Activated B cell treated with CpG ODN at 0.5 μM for 24 hours (primary cell): ENCODE measurements at places on chromosomes 6 and 20. TPM values are rescaled to one million over a fixed set of nuclear protein-coding genes. Genes with fewer than 3 reads are reported as not detected.
A peak's percentile ranks its signal among the peaks of the same experiment; 100 is the strongest.

- peaks cover 36% of the 10 kb centered on the region for H3K4me1 ChIP-seq
- no peaks in the 10 kb centered on the region for H3K36me3 ChIP-seq
- H3K27me3 ChIP-seq = no peaks in the 10 kb centered on the region
- H3K27ac ChIP-seq = peak overlapping the region; percentile 57
- peak overlapping the region; percentile 33 for H3K4me3 ChIP-seq
These were observed 84.0 kb upstream of the SLC22A16 start for GRCh38 chr6:110560239-110561007.

GRCh38 chr20:1265226-1265915, 723 bp upstream of the SNPH start:
- H3K4me3 ChIP-seq = peak overlapping the region; percentile 82
- no peaks in the 10 kb centered on the region for H3K36me3 ChIP-seq
- peak overlapping the region; percentile 36 for H3K27ac ChIP-seq
- no peak for DNase-seq
- peaks cover 12% of the 10 kb centered on the region for H3K4me1 ChIP-seq

DNA sequence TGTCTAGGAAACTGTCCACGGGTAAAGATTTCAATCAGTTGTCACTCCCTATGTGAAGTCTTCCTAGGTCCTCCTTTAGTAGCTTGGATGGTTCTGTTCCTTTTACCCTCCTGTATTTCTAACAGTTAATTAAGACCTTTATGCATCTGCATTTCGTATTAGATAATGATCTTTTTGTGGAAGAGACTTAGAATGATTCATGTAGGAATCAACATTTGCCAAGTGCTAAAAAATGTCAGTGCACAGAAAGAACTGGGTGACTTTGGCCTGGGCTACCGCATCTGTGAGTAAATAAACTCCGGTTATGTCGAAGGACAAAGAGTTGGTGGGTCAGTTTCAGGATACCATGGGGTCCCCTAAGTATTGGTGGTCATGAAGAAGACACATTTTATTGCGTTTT, 918.0 kb downstream of the TFAP2A start:
- no peaks in the 10 kb centered on the region for H3K27me3 ChIP-seq
- no peaks in the 10 kb centered on the region for H3K4me1 ChIP-seq
- H3K27ac ChIP-seq = no peak overlapping the region
- DNase-seq = no peak
- no peaks in the 10 kb centered on the region for H3K36me3 ChIP-seq
- no peak overlapping the region for H3K4me3 ChIP-seq

GRCh38 chr6:166614171-166614583, 12.9 kb downstream of the RPS6KA2 start:
- H3K4me3 ChIP-seq = no peak overlapping the region
- no peak for DNase-seq
- no peak overlapping the region for H3K27ac ChIP-seq
- no peaks in the 10 kb centered on the region for H3K4me1 ChIP-seq

- no peak overlapping the region for H3K27ac ChIP-seq
- DNase-seq = no peak
- H3K36me3 ChIP-seq = peaks cover 19% of the 10 kb centered on the region
- H3K4me1 ChIP-seq = no peaks in the 10 kb centered on the region
These were observed 74.1 kb upstream of the SLC4A11 start for GRCh38 chr20:3312940-3313682.

DNA sequence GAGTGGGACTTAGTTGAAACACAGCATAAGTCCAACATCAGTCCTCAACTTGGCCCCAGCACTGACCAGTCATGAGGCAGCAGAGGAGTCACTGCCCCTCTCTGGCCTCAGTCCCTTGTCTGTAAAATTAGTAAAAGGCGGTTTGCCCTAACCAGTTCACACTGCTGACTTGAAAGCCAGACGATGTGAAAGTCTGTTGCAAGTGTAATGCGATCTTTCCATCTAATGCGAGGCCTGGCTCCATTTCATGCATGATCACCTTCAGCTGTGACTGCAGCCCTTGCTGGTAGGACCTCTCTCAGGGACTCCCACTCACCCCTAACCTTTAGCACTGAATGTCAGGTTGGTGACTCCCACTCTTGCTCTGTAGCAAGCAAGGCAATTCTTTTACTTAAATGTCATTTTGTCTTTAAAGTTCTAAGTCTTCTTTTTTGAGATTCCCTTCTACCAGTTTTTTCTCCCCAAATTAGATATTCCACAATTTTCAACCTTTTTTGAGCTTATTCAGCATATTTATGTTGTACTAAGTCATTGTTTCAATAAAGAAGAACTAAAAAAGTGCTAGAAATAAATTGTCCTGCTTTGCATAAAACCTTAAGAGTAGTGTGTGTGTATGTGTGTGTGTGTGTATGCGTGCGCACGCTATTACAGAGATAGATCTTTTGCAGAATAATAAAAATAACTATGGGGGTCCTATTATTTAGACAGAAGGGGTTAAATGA, 245.5 kb downstream of the PACRG start:
- no peak overlapping the region for H3K4me3 ChIP-seq
- H3K27ac ChIP-seq = no peak overlapping the region
- no peaks in the 10 kb centered on the region for H3K36me3 ChIP-seq
- no peaks in the 10 kb centered on the region for H3K27me3 ChIP-seq
- no peak for DNase-seq

DNA sequence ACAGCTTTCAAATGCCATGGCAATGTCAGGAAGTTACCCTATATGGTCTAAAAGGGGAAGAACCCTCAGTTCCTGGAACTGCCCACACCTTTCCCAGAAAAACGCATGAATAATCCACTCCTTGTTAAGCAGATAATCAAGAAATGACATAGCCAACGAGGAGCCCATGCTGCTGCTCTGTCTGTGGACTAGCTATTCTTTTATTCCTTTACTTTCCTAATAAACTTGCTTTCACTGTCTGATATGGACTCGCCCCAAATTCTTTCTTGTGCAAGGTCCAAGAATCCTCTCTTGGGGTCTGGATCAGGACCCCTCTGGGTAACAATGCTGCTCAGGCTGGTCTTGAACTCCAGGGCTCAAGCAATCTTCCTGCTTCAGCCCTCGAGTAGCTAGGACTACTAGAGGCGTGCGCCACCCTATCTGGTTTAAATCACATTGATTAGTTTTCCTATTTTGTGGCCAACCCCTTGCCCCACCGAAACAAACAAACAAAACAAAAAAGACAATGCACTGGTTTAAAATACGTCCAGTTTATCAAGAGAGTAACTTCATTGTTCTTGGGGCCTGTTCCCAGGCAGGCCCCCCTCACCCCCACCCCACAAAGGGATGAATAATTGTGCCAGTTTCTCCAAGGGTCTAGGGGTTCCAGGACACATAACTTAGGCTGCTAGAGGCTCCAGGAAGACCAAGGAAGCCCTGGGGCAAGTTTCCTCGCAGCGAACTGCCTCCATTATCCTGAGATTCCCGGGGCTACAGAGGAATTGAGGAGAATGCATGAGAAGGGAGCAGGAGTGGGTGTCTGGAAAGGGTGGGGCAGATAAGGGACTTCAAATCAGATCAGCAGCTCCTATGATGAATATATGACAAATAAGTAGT, 10.1 kb upstream of the AKAP12 start:
- no peak for DNase-seq
- peaks cover 3% of the 10 kb centered on the region for H3K27me3 ChIP-seq
- H3K27ac ChIP-seq = no peak overlapping the region
- no peak overlapping the region for H3K4me3 ChIP-seq
- no peaks in the 10 kb centered on the region for H3K36me3 ChIP-seq

DNA sequence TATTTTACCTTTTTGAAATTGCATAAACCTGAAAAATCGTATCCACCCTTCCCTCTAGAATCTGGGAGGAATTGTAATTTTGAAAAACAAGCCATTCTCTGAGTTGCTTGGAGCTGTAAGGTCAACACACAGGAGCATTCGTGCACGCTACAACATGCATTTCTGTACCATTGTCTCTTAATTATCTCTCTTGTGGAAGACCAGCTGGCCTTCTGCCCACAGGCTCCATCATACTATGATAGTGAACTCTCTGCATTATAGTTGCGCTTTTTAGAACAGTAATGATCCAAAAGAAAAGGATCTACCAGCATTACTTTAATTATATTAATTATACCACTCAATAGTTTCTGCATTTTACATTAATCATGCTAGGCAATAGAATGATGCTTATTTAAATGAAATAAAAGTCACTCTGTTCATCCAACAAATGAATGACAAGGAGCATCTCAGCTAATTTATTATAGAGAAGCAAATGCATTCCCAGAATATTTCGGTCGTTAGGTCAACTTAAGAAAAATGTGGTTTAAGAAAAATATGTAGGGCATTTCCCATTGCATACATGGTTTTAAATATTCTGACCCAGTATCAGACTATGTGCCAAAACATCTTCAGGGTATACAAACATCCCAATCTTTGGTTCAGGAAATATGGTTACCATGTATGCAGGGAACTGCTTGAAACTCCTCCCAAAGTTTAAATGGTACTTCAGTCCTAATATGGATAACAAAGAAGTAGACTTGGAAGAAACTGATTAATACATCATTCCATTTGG, 263.5 kb downstream of the TFAP2A start:
- H3K27me3 ChIP-seq = no peaks in the 10 kb centered on the region
- no peak overlapping the region for H3K4me3 ChIP-seq
- H3K27ac ChIP-seq = no peak overlapping the region
- DNase-seq = no peak
- no peaks in the 10 kb centered on the region for H3K36me3 ChIP-seq

GRCh38 chr6:16991981-16992629, 109.7 kb upstream of the STMND1 start:
- no peaks in the 10 kb centered on the region for H3K27me3 ChIP-seq
- H3K27ac ChIP-seq = no peak overlapping the region
- H3K36me3 ChIP-seq = no peaks in the 10 kb centered on the region
- DNase-seq = no peak
- H3K4me1 ChIP-seq = no peaks in the 10 kb centered on the region

DNA sequence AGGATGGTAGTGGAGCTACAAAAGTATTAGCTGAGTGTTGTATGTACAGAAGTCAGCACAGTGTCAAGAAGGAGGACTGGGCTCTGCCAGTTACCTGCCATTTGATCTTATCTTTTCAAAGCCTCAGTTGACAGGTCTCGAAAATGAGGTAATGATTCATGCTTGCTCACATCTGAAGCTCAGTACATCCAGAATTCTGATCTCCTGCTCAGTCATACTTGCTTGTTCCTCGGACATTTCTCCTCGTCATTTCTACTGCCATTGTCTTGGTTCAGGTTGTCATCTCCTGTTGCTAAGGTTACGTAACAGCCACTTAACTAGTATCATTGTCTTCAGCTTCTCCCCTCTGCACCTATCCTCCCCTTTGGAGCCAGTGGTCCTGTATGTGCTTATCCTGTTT, 89.5 kb downstream of the SLX4IP start:
- H3K4me1 ChIP-seq = peaks cover 8% of the 10 kb centered on the region
- DNase-seq = no peak
- peaks cover 18% of the 10 kb centered on the region for H3K36me3 ChIP-seq
- no peak overlapping the region for H3K27ac ChIP-seq
- no peaks in the 10 kb centered on the region for H3K27me3 ChIP-seq

DNA sequence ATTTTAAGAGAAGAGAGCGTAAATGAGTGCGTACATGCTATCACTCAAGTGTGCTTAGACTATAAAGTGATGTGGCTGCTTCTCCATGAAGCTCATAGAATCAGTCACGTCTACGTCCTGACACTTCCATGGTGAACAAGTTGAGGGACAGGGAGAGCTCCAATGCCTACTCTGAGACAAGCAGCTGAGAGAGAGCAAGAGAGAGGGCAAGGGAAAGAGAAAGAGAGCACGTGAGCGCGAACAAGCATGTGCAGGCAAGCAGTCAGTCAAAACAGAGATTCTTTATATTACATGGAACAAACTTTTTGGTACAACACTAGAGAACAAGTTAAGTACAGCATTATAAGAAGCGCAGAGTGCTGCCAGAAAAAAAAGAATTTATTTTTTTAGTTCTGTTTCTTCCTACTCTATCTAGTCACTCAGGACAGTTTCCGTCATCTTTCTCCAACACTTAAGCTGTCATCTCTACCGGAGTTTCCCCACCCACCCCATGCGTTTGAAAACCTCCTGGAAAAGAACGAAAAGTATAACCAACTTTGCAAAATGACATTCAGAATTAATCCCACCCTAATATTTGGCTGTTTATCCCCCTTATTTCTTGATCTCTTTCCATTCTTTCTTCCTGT, 61.8 kb downstream of the EPB41L2 start:
- H3K27ac ChIP-seq = no peak overlapping the region
- no peaks in the 10 kb centered on the region for H3K27me3 ChIP-seq
- H3K4me3 ChIP-seq = no peak overlapping the region

- H3K4me3 ChIP-seq = peak overlapping the region; percentile 99
- no peaks in the 10 kb centered on the region for H3K27me3 ChIP-seq
- peaks cover 53% of the 10 kb centered on the region for H3K4me1 ChIP-seq
- no peak for DNase-seq
- H3K27ac ChIP-seq = no peak overlapping the region
- peaks cover 56% of the 10 kb centered on the region for H3K36me3 ChIP-seq
These were observed 1.2 kb downstream of the ATF6B start for GRCh38 chr6:32126880-32127279.

- H3K36me3 ChIP-seq = no peaks in the 10 kb centered on the region
- no peak for DNase-seq
- H3K4me1 ChIP-seq = no peaks in the 10 kb centered on the region
- no peaks in the 10 kb centered on the region for H3K27me3 ChIP-seq
- H3K4me3 ChIP-seq = no peak overlapping the region
- H3K27ac ChIP-seq = no peak overlapping the region
These were observed 19.3 kb upstream of the RGS17 start for GRCh38 chr6:153150371-153150751.

GRCh38 chr6:6832439-6832838, 243.9 kb downstream of the LY86 start:
- no peak for DNase-seq
- H3K4me1 ChIP-seq = no peaks in the 10 kb centered on the region
- H3K4me3 ChIP-seq = no peak overlapping the region
- H3K36me3 ChIP-seq = no peaks in the 10 kb centered on the region

- no peaks in the 10 kb centered on the region for H3K36me3 ChIP-seq
- no peak overlapping the region for H3K27ac ChIP-seq
- H3K4me1 ChIP-seq = no peaks in the 10 kb centered on the region
- no peak for DNase-seq
- no peaks in the 10 kb centered on the region for H3K27me3 ChIP-seq
These were observed 70.4 kb downstream of the ALDH5A1 start for GRCh38 chr6:24565196-24565595.

The BACH2 gene
- total RNA-seq = 79.6 and 90.4 TPM in 2 replicates

The ZFP57 gene
- 5.2 and 5.5 TPM in 2 replicates for total RNA-seq

The PSORS1C1 gene
- total RNA-seq = 0.49 and 0.93 TPM in 2 replicates

The TGM2 gene
- 20.8 and 22.9 TPM in 2 replicates for total RNA-seq

The OR12D3 gene
- not detected in 2 replicates for total RNA-seq

The BPI gene
- total RNA-seq = not detected in 2 replicates

The MICB gene
- total RNA-seq = 17.2 and 17.6 TPM in 2 replicates

The DEFB124 gene
- total RNA-seq = not detected in 2 replicates

The SLCO4A1 gene
- 27.8 and 38.9 TPM in 2 replicates for total RNA-seq

The DAAM2 gene
- not detected in 2 replicates for total RNA-seq

The TMEM30A gene
- 36.8 and 38.7 TPM in 2 replicates for total RNA-seq

The SEL1L2 gene
- not detected in 2 replicates for total RNA-seq
